Progenitor cell of endocrine pancreas (in vitro differentiated cells): ENCODE measurements at places on chromosomes 12 and 14. TPM values are rescaled to one million over a fixed set of nuclear protein-coding genes. Genes with fewer than 3 reads are reported as not detected.
A peak's percentile ranks its signal among the peaks of the same experiment; 100 is the strongest.

DNA sequence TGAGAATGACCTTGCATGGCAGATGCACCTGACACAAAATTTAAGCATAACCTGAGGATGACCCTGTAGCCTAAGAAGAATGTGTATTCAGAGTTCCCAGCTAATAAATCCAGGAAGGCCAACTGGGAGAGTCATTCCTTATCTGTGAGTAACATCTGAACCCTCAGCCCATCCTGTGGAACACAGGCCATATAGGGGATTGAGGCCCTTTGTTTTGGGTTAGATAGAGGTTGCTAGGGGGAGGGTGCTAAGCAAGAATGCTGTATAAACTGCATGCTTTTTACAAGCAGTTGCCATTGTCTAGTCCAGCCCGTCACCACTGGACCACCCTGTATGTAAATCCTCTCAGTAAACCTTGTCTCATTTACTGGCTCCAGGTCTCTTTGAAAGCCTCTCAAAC, 77.0 kb downstream of the BICD1 start:
- H3K4me1 ChIP-seq, result peaks cover 1% of the 10 kb centered on the region
- H3K4me3 ChIP-seq, result no peak overlapping the region
- peaks cover 13% of the 10 kb centered on the region for H3K36me3 ChIP-seq

OLR1 gene
- not detected in 2 replicates for total RNA-seq

- no peak overlapping the region for H3K4me3 ChIP-seq
- no peak for DNase-seq
- no peak overlapping the region for H3K27ac ChIP-seq
- peaks cover 44% of the 10 kb centered on the region for H3K27me3 ChIP-seq
These were observed 17.1 kb downstream of the PLD4 start for GRCh38 chr14:104941508-104942365.

KCNMB4 gene
- 8.2 and 9.6 TPM in 2 replicates for total RNA-seq

- peaks cover 22% of the 10 kb centered on the region for H3K4me1 ChIP-seq
- H3K27ac ChIP-seq, result no peak overlapping the region
- peaks cover 11% of the 10 kb centered on the region for H3K36me3 ChIP-seq
- no peaks in the 10 kb centered on the region for H3K27me3 ChIP-seq
These were observed 12.3 kb upstream of the DUSP6 start for GRCh38 chr12:89364631-89365030.

GRCh38 chr12:122651520-122652224, 51.5 kb downstream of the HCAR2 start:
- no peak overlapping the region for H3K4me3 ChIP-seq
- peak overlapping the region; percentile 41 for H3K27ac ChIP-seq
- no peaks in the 10 kb centered on the region for H3K4me1 ChIP-seq
- no peaks in the 10 kb centered on the region for H3K36me3 ChIP-seq
- H3K27me3 ChIP-seq, result no peaks in the 10 kb centered on the region
